ENCODE measurements at places on chromosomes 7 and 10. TPM values are rescaled to one million over a fixed set of nuclear protein-coding genes. Genes with fewer than 3 reads are reported as not detected.

DNA sequence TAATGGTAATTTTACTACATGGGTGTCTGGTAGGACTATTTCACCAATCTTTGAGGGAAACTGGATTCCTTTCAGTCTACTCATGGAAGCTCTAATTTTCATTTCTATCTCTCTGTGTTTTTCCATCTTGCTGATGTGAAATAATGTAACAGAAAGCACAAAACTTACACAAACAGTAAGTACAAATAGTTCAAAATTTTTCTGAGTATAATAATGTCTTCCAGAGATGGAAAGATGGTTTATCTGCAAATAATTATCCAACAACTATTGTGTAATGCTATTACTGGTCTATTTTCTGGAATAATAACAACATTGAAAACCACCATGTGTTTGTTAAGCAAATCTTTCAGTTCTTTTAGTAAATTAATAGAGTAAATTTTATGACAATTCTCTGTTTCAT lies 565.8 kb upstream of the MGMT start:
- no peak for DNase-seq

DNA sequence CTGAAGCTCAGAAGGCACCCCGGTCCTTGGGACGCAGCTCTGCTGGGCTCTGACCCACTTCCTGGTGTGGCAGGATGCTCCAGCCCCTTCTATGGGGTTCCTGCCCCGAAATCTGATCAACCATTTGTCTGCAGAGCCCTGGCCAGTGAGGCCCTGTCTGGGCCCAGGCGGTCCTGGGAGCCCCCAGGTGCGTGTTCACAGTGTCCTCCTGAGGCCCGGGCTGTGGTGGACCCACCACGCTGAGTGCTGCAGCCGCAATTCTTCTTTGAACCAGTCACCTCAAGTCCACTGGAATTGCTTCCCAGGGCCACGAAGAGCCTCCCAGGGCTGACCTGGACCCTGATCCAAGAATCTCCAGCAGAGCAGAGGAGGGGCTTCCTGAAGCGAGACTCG lies 19.1 kb downstream of the KNDC1 start:
- no peak for DNase-seq

DNA sequence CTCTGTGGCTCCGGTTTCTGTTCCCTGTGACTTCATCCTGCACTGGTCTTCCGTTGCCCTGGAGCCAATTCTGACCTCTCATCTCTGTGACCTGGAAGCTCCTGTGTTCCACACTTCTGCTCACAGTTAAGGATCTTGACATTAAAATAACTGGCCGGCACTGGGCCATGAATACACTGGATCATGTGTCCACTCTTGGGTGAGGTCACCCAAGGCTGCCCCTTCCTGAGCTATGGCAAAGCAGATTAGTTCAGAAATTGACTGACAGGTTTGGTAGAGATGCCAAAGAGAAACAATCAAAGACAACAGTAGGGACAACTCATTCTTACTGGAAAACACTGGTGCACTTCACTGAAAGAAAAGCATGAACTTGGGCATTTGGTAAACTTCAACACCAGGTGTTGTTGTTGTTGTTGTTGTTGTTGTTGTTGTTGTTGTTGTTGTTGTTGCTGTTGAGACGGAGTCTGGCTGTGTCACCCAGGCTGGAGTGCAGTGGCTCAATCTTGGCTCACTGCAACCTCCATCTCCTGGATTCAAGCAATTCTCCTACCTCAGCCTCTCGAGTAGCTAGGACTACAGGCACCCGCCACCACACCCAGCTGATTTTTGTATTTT lies 36.7 kb upstream of the GRID1 start:
- DNase-seq, result no peak

DNA sequence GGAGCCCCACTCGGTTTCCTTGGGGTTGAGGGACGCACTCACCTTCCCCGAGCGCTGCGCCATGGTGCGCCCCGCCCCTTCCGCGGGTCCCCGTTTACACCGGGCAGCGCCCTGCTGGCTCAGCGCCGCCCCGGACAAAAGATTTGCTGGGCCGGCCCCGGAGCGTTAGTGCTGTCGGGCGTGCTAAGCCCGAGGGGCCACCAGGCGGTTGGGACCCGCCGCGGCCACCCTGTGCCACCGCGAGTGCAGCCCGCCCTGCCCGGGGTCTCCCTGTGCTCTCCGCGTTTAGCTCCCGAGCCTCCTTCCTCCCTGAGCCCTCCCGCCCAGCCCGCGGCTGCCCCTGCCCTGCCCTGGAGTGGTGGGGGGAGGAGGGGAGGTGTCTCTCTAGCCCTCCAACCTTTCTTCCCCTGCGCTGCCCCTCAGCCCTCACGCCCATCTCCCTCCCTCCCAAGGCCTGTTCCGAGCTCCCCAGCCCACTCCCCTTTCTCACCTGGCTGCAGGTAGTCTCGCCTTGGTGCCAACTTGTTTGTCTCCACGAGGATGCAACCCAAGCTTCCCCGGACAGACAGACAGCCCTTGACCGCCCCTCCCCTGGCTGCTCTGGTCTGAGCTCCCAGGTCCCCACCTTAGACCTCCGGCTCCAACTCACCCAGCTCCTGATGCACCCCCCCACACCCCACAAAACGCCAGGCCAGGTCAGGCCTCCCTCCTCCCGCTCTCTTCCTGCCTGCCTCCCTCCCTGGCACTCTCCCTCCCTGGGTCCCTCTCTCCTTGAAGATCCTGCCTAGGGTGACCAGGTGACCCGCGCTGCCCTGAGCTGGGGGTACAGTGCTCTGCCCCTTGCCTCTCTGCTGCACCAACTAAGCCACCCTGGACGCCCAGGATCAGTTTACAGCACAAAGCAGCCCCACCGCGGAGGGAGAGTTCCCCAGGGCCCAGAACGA lies at the start of gene CRYGN:
Gene CRYGN, minus strand, starts transcription at position 287 of the 944 bp plus-strand sequence. Its CDS starts 224 bp downstream, at position 63.
- DNase-seq, result no peak

- no peak for DNase-seq
Measured at GRCh38 chr10:95572131-95572820, 11.1 kb upstream of the SORBS1 start.

GRCh38 chr10:18424200-18424599 lies 227.2 kb downstream of the NSUN6 start:
- DNase-seq, result no peak

GRCh38 chr10:3060481-3060889 lies 6.9 kb upstream of the PFKP start:
- DNase-seq, result no peak

MYOZ1 gene
- total RNA-seq, result 18.4 TPM

KLF6 gene
- 330 TPM for total RNA-seq

CRTAC1 gene
- total RNA-seq, result 0.37 TPM

OR9A2 gene
- not detected for total RNA-seq

Data from chondrocyte (in vitro differentiated cells).